ENCODE measurements at places on chromosomes 11 and 22.

- DNase-seq = no peak
Observed at GRCh38 chr11:102317768-102318103, 452 bp downstream of the BIRC3 start.

GRCh38 chr11:128246810-128247594, 340.4 kb downstream of the ETS1 start:
- DNase-seq = no peak

DNA sequence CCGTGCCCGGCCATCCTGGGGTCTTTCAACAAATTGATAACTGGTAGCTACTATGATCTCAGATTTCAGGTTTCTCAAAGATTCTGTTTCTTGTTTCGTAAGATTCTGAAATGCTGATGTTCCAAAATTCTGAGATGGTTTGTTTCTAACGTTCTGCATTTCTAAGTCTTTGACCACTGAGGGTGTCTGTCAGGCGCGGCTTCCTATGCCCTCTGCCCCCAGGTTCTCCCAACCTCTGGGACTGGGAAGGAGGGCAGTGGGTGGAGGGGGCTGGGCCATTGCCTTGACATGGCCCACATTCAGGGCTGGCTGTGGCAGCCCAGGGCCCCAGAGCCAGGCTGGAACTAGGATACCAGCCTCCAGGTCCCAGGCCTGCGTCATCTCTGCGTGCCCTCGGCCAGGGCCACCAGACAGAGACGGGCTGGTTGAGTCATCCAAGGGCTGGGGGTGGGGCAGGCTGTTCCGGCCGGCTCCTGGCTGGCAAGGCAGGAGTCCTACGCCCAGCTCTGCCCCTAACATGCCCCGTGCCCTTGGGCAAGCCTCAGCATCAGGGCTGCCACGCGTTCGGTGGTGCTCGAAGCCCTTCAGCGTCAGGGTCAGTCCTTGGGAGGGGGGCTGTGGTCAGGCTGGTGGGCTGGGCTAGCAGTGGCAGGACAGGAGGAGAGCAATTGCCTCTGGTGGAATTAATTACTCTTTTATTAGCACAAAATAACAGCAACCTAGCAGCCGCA, 5.2 kb downstream of the TMEM134 start:
- DNase-seq = no peak

GRCh38 chr11:23755076-23755475, 741.8 kb upstream of the LUZP2 start:
- DNase-seq = no peak

DNA sequence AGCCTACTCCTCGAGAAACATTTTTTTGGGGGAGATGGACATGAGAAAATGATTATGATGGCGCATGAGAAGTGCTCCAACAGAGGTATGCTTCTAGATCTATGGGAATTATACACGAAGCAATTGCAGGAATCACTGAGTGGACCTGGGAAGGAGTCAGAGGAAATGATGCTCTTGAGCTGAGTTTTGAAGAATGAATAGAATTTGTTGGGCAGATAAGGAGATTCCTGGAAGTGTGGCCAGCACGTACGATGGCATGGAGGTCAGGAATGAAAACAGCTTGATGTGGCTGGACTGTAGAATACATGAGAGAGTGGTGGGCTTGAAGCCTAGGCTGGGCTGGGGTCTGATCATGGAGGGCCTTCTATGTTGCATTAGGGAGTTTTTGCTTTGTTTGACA, 31.7 kb downstream of the ADAMTS15 start:
- no peak for DNase-seq

- no peak for DNase-seq
Observed at GRCh38 chr11:15483205-15483604, 368.5 kb downstream of the INSC start.

DNA sequence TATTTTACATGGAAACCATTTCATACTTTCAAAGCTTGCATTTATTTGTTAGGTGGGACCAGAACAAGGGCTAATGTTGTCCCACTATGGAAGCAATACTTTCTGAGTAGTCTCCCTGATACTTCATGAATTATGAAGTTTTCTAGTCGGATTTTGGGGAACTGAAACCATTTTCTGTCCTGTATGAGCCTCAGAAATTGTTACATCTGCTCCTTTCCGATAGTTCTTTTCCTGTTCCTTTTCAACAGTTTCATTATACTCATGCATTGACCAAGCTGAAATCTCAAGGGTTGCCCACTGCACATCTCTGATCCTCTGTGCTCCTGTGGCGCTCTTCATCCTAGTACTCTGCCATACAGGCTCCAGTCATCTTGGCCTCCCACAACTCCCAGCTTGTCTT, 31.5 kb upstream of the GLYATL1 start:
- no peak for DNase-seq

DNA sequence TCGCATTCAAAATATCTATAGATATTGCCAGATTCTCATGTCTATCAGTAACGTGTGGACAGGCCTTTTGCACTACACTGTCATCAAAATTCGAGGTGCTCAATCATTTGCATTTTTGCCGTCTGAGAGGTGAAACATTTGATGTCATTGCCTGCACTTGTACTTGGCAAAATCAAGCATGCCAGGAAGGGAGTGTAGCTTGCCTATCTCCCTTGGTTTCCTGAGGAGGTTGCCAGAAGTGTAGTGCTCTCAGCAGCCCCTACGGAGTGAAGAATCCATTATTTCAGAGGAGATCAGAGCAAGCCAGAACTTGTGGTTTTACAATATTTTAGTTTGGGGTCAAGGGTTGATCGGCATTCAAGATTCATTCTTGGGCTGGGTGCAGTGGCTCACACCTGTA, 30.2 kb upstream of the APOL5 start:
- no peak for DNase-seq

DNA sequence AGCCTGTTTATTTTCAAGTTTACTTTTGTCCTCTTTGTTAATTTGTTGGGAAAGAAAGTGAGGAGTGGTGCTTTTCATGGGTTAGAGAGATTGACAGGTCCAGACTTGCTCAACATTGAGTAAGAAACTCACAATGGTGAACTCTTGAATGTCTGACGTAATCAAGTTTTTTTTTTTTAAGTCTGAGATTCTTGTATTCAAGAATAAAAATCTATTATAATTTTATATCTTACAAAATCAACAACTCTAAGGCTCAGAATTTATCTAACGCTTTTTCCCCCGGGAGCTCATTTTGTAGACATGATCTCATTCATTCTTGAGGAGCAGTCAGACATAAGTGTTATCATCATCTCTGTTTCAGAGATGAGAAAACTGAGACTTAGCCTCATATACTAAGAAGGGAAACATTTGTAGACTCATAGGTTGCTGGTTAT, 39.1 kb upstream of the SPTBN2 start:
- no peak for DNase-seq

- no peak for DNase-seq
Observed at GRCh38 chr11:115164774-115165173, 339.4 kb downstream of the CADM1 start.

DNA sequence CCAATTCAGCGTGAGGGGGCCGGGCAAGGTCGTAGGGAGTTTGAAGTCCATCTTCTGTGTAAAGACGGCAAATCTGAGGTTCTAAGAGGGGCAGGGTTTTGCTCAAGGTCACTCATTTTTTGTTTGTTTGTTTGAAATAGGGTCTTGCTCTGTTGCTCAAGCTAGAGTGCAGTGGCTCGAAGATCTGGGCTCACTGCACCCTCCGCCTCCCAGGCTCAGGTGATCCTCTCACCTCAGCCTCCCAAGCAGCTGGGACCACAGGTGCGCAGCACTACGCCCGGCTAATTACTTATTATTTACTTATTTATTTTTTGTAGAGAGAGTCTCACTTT, 355 bp upstream of the AP1B1 start:
- no peak for DNase-seq

- DNase-seq = no peak
Observed at GRCh38 chr11:69899957-69900821, 81.0 kb upstream of the FGF3 start.

- DNase-seq = peak; percentile 70
Observed at GRCh38 chr11:18115360-18116127, 9.7 kb upstream of the SAAL1 start.

DNA sequence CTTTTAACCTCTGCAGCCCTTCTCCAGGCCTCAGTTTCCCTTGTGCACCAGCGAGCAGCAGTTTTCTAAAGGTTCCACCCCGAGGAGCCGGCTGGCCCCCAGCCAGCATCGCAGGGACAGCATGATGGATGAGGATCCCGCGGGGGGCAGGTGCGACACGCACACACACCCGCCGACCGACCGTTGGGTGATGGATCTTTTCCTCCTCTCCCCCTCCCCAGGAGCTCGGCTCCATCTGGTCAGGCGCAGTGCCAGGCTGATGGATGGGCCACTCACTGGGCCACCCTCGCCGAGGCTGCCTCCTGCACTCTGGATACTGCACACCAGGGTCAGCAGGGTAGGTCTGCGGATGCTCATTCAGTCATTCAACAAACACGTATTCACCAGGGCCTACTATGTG, 12.8 kb upstream of the CABP7 start:
- DNase-seq = peak; percentile 51

- no peak for DNase-seq
Observed at GRCh38 chr11:19691815-19692500, 20.7 kb upstream of the NAV2 start.

GRCh38 chr11:1858154-1858553, 5.3 kb downstream of the LSP1 start:
- DNase-seq = no peak

- DNase-seq = peak; percentile 22
Observed at GRCh38 chr11:118917481-118918127, 8.1 kb downstream of the BCL9L start.

GRCh38 chr11:117477721-117478120, 150.1 kb downstream of the CEP164 start:
- DNase-seq = no peak

DNA sequence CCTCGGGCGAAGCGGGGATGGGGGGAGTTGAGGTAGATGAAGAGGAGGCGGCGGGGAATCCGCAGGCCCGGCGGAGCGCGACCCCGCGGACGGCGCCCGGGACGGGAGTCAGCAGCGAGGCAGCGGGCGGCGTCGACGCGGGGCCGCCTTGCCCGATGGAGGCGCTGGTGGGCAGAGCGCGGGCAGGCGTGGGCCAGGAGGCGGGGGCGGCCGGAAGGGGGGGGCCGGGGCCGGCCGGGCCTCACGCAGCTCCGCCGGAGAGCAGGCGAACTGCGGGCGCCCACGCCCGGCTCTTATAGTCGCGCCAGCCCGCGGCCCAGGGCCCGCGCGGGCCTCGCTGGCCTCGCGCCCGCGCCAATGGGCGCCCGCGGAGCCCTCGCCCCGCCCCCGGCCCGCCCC, at the start of gene IGF2:
Gene IGF2, minus strand, starts transcription at position 267 of the 399 bp plus-strand sequence. CDS start 3,866 bp downstream, outside the sequence.
- DNase-seq = no peak

DNA sequence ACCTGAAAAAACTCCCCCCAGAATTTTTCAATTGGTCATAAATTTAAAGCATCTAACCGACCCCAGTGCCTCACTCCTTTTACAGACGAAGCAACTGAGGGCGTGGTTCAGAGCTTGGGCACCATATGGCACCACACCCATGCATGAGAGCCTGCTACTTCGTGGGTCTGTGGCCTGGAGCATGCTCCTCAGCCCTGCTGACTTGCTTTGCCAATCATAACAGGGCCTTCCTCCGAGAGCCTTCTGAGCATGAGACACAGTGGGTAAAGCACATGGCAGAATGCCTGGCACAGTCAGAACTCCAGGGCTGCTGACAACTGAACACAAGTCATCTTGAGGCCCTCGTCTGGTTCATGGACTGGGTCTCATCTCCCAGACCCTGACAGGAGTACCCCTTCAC, 33.3 kb downstream of the HIRA start:
- DNase-seq = no peak

- DNase-seq = no peak
Observed at GRCh38 chr11:35593143-35593542, 25.1 kb upstream of the FJX1 start.

DNA sequence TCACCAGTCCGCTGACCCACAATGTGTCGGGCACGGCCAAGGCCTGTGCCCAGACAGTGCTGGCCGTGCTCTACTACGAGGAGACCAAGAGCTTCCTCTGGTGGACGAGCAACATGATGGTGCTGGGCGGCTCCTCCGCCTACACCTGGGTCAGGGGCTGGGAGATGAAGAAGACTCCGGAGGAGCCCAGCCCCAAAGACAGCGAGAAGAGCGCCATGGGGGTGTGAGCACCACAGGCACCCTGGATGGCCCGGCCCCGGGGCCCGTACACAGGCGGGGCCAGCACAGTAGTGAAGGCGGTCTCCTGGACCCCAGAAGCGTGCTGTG, 6.1 kb downstream of the SLC35C1 start:
- DNase-seq = no peak

GRCh38 chr22:38773363-38773946, 17.7 kb upstream of the SUN2 start:
- DNase-seq = no peak

GRCh38 chr11:45082744-45083543, 63.5 kb upstream of the PRDM11 start:
- DNase-seq = no peak

- DNase-seq = peak; percentile 14
Observed at GRCh38 chr11:133163463-133164419, 368.6 kb downstream of the OPCML start.

DNA sequence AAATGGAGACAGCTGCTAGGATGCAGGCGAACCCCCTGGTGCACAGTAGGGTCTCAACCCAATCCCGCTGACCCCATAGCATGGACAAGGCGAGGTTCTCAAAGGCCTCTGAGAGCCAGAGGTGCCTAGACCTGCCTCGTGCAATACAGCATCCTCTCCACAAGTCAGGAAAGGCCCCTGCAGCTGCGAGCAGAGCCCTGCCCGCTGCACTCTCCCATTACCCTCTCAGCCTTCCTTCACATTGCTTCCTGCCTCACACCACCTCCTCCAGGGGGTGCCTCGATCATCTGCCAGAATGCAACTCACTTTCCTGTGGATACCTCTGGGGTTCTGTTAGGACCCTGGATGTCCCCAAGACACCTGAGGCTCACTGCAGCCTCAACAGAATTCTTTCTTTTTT, 42.8 kb upstream of the TCF20 start:
- DNase-seq = no peak

Data from NCI-H1436 (cell line).